ENCODE measurements at places on chromosomes 1 and 21. TPM values are rescaled to one million over a fixed set of nuclear protein-coding genes. Genes with fewer than 3 reads are reported as not detected.

DNA sequence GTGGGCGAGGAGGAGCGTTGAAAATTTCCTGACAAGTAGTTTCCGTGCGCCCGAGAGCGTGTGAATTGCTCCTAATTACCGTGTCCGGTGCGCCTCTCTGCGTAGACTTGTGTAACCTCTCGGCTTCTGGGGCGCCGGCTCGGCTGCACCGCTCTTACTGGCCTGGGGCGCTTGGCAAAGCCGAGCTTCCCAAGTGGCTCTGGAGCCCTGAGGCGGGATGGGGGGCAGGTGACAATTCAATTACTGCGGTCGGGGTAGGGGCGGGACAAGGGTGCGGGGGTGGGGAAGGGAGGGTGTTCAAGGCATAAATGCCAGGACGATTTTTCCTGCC is 392 bp upstream of the DMRTA2 start:
- no peak for DNase-seq
- peaks cover 5% of the 10 kb centered on the region for H3K4me1 ChIP-seq
- no peak overlapping the region for H3K4me3 ChIP-seq
- peaks cover 31% of the 10 kb centered on the region for H3K27me3 ChIP-seq
- H3K36me3 ChIP-seq = no peaks in the 10 kb centered on the region
- no peak overlapping the region for H3K27ac ChIP-seq

DNA sequence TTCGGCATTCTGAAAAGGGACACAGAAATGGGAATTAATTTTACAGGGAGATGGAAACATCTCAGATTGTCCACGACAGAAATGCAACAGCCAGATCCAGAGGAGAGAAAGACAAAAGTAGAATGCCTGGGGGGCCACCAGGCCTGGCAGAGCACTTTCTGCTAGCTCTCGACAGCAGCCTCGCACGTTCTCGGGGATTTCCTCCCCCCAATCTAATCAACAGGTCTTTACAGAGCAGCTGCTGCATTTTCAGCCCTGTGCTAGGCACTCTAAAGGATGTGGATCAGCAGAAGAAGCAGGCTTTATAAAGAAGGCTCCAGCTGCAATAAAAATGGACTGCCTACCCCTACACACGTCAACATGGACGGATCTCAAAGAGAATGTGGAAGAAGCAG is 10.6 kb downstream of the CSRP1 start:
- no peaks in the 10 kb centered on the region for H3K27me3 ChIP-seq
- DNase-seq = no peak
- H3K36me3 ChIP-seq = no peaks in the 10 kb centered on the region
- H3K4me1 ChIP-seq = peaks cover 58% of the 10 kb centered on the region

- no peaks in the 10 kb centered on the region for H3K27me3 ChIP-seq
- no peak overlapping the region for H3K27ac ChIP-seq
- DNase-seq = no peak
- H3K36me3 ChIP-seq = no peaks in the 10 kb centered on the region
- no peak overlapping the region for H3K4me3 ChIP-seq
- H3K4me1 ChIP-seq = no peaks in the 10 kb centered on the region
Observed at GRCh38 chr1:200512191-200512590, 102.4 kb upstream of the ZNF281 start.

- no peak overlapping the region for H3K4me3 ChIP-seq
- H3K27ac ChIP-seq = no peak overlapping the region
- no peaks in the 10 kb centered on the region for H3K36me3 ChIP-seq
- H3K4me1 ChIP-seq = peaks cover under 1% of the 10 kb centered on the region
- DNase-seq = no peak
Observed at GRCh38 chr1:92306020-92306419, 7.2 kb downstream of the RPAP2 start.

GRCh38 chr1:158494796-158495195 is 22.8 kb downstream of the OR10R2 start:
- H3K27me3 ChIP-seq = no peaks in the 10 kb centered on the region
- H3K4me1 ChIP-seq = no peaks in the 10 kb centered on the region
- DNase-seq = no peak
- no peaks in the 10 kb centered on the region for H3K36me3 ChIP-seq
- H3K27ac ChIP-seq = no peak overlapping the region

- H3K4me1 ChIP-seq = peaks cover 13% of the 10 kb centered on the region
- no peaks in the 10 kb centered on the region for H3K27me3 ChIP-seq
- DNase-seq = no peak
- H3K4me3 ChIP-seq = no peak overlapping the region
Observed at GRCh38 chr1:110341146-110341871, 2.1 kb downstream of the RBM15 start.

GRCh38 chr1:64282351-64282750 is 78.9 kb downstream of the UBE2U start:
- no peak overlapping the region for H3K27ac ChIP-seq
- no peaks in the 10 kb centered on the region for H3K4me1 ChIP-seq
- DNase-seq = no peak
- no peak overlapping the region for H3K4me3 ChIP-seq
- H3K36me3 ChIP-seq = no peaks in the 10 kb centered on the region

GRCh38 chr1:202081992-202082391 is 40.7 kb upstream of the GPR37L1 start:
- no peak overlapping the region for H3K4me3 ChIP-seq
- no peaks in the 10 kb centered on the region for H3K36me3 ChIP-seq
- peak; percentile 37 for DNase-seq
- no peaks in the 10 kb centered on the region for H3K27me3 ChIP-seq
- H3K27ac ChIP-seq = no peak overlapping the region

DNA sequence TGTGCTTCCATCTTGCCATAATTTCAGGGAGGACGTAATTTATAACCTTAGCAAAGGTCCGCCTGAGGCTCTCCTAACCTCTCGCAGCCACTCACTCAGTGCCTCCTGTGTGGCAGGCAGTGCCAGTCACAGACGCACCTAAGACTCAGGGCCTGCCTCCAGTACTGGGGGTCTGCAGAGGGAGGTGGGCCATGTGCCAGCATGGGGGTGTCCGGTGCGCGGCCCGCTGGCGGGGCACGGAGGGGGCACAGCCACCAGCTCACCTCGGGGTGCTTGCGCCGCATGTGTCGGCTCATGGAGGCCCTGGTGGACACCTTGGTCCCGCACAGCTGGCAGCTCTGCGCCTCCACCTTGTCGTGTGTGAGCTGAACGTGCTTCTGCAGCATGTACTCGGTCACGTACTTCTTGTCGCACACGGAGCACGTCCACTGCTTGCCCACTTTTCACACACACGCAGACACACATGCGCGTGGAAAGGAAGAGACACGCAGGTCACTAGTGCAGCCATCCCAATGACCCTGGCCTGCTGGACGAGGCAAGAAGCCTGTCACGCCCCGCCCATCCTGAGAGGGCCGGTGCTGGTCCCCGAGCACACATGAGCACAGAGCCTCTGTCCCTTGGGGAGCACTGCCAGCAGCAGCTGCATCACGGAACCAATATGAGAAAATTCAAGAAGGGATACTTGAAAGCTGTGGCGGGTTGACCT is 43.2 kb upstream of the RIPK4 start:
- no peak for DNase-seq
- no peak overlapping the region for H3K4me3 ChIP-seq
- H3K4me1 ChIP-seq = no peaks in the 10 kb centered on the region
- H3K27ac ChIP-seq = no peak overlapping the region

- no peak for DNase-seq
- H3K4me1 ChIP-seq = peaks cover 3% of the 10 kb centered on the region
- H3K27ac ChIP-seq = no peak overlapping the region
- H3K36me3 ChIP-seq = no peaks in the 10 kb centered on the region
- H3K27me3 ChIP-seq = no peaks in the 10 kb centered on the region
Observed at GRCh38 chr1:212166244-212166643, 119.0 kb upstream of the PPP2R5A start.

- peak overlapping the region; percentile 90 for H3K27ac ChIP-seq
- DNase-seq = peak; percentile 15
- no peaks in the 10 kb centered on the region for H3K27me3 ChIP-seq
- H3K4me1 ChIP-seq = peaks cover 23% of the 10 kb centered on the region
- H3K4me3 ChIP-seq = no peak overlapping the region
- no peaks in the 10 kb centered on the region for H3K36me3 ChIP-seq
Observed at GRCh38 chr1:203287898-203288297, 17.4 kb upstream of the BTG2 start.

- no peak overlapping the region for H3K27ac ChIP-seq
- no peaks in the 10 kb centered on the region for H3K27me3 ChIP-seq
- DNase-seq = no peak
- H3K4me1 ChIP-seq = peaks cover 9% of the 10 kb centered on the region
- no peak overlapping the region for H3K4me3 ChIP-seq
Observed at GRCh38 chr1:1035291-1035943, 15.5 kb downstream of the AGRN start.

GRCh38 chr1:17635276-17635675 is 95.8 kb downstream of the ARHGEF10L start:
- H3K36me3 ChIP-seq = no peaks in the 10 kb centered on the region
- no peak overlapping the region for H3K4me3 ChIP-seq
- no peaks in the 10 kb centered on the region for H3K27me3 ChIP-seq
- H3K27ac ChIP-seq = no peak overlapping the region
- no peaks in the 10 kb centered on the region for H3K4me1 ChIP-seq

DNA sequence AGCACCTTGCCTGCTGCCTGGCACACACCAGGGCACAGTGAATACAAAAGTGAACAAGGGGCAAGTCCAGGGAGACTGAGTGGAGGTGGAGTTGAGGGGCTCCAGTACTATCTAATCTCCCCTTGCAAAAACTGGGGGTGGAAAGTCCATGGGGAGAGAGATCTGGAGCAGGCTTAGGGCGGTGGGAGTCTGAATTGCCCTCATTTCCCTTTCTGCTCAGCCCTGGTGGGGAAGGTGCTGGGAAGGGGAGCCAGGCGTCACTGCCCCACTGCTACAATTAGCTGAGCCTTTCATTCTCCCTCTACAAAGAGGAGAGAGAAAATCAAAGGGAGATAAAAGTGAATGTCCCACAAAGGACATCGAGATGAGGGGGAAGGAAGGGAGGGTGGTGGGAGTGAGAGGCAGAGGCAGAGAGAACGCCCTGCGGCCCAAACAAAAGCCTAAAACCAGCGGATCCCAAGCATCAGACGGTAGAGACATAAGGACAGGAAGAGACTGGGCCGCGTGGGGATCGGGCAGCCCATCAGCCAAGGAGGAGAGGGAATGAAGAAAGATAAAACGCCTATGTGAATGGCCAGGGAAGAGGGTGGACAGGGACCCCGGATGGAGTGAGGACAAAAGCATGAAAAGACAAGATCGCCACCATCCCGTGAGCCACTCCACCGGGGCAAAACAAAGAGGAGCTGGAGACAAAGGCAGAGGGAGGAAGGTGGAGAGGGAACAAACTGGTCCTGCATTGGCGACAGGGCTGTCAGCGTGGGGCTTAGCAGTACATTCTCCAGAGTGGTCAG is 46.8 kb upstream of the SOX13 start:
- H3K4me1 ChIP-seq = no peaks in the 10 kb centered on the region
- no peak overlapping the region for H3K4me3 ChIP-seq
- H3K36me3 ChIP-seq = no peaks in the 10 kb centered on the region

- H3K27me3 ChIP-seq = no peaks in the 10 kb centered on the region
- no peak overlapping the region for H3K4me3 ChIP-seq
- DNase-seq = no peak
- no peak overlapping the region for H3K27ac ChIP-seq
Observed at GRCh38 chr1:108100148-108100547, 100.0 kb downstream of the SLC25A24 start.

DNA sequence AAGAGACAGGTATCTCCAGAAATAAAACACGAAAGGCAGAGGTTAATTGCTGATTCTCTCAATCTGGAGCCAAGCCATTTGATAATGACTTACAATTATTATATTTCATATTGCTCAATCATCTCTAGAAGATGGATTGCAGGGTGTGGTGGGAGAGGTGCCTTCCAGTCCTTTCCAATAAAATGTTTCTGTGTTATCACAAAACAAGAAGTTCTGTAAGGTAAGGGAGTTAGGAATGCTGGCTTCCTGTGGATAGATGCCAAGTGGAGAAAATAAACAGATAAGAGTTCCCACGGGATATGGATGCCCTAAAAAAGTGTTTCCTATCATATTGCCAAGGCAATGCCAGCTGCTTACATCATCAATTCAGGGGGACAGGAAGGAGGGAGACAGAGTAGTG is 7.2 kb upstream of the CCN1 start:
- DNase-seq = no peak
- H3K36me3 ChIP-seq = no peaks in the 10 kb centered on the region
- no peaks in the 10 kb centered on the region for H3K27me3 ChIP-seq
- no peak overlapping the region for H3K4me3 ChIP-seq
- H3K4me1 ChIP-seq = peaks cover 3% of the 10 kb centered on the region

- no peak overlapping the region for H3K4me3 ChIP-seq
- H3K27ac ChIP-seq = no peak overlapping the region
- H3K36me3 ChIP-seq = no peaks in the 10 kb centered on the region
- no peaks in the 10 kb centered on the region for H3K4me1 ChIP-seq
- peak; percentile 35 for DNase-seq
- H3K27me3 ChIP-seq = no peaks in the 10 kb centered on the region
Observed at GRCh38 chr1:228315945-228316588, 90.6 kb downstream of the TRIM11 start.

DNA sequence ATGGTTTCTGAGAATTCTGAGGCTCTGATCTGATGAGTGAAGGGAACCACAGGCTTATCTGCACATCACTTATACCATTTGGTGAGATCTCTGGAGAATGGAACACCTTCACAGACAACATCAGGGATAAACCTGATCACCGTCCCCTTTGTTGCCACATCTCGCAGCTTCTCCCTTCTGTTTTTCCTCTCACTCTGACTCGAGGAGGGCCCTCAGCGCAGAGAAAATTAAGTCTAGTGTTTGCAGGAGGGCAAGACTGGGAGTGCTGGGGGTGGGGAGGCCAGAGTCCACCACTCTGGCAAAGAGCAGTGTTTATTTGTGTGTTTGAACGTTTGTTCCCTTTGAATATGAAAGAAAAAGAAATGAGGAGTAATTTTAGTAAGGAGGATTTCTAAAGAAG is 29.0 kb upstream of the BATF3 start:
- H3K4me1 ChIP-seq = no peaks in the 10 kb centered on the region
- DNase-seq = no peak
- H3K36me3 ChIP-seq = no peaks in the 10 kb centered on the region
- no peak overlapping the region for H3K4me3 ChIP-seq
- H3K27ac ChIP-seq = no peak overlapping the region

DNA sequence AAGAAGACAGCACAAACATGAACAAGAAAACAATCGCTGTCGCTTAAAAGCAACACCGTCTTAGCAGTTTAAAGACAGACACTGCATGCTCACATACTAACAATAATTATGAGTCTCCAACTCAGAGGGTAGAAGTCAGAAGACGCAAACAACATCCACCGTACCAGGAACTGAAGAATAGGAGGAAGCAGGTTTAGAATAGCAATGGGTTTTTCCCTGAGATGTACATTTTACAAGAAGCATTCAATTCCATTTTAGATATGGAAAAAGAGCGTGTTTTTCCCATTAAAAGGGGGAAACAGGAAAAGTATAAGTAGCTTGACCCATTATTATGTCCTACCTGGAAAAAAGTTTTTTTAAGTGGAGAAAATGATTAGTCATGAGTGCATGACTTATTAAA is 34.5 kb upstream of the KCNE1 start:
- no peaks in the 10 kb centered on the region for H3K36me3 ChIP-seq
- no peaks in the 10 kb centered on the region for H3K27me3 ChIP-seq
- no peak overlapping the region for H3K27ac ChIP-seq
- no peaks in the 10 kb centered on the region for H3K4me1 ChIP-seq
- no peak for DNase-seq

The C1orf94 gene
- not detected for total RNA-seq

The SH3D21 gene
- 9.2 TPM for total RNA-seq

The KCNH1 gene
- total RNA-seq = 0.46 TPM

The PTPN7 gene
- total RNA-seq = 1.4 TPM

The FMOD gene
- total RNA-seq = 137 TPM

The S100A4 gene
- 12.7 TPM for total RNA-seq

The KRTAP21-2 gene
- total RNA-seq = not detected

The GLIS1 gene
- total RNA-seq = 1.1 TPM

The CASQ2 gene
- 0.36 TPM for total RNA-seq

The SUSD4 gene
- total RNA-seq = 32.8 TPM

The ZNF648 gene
- 0.72 TPM for total RNA-seq

The ZMYM1 gene
- total RNA-seq = 19.2 TPM

The RXRG gene
- total RNA-seq = 0.95 TPM

The OVAAL gene
- not detected for total RNA-seq

All from ovary (tissue), 10 donors.